ENCODE measurements at places on chromosomes 13 and 19.

DNA sequence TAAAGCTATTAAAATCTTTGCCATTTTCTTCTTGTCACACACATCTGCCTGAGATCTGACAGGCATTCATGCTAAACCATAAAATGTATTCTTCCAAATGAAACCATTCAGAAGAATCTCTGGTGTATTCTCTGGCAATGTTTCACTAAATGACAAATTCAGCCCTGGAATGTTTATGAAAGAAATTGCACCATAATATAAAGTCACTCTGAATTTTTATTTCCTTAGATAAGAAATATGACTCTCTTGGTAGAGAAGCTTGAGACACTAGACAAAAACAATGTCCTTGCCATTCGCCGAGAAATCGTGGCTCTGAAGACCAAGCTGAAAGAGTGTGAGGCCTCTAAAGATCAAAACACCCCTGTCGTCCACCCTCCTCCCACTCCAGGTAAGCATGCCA, 14.3 kb downstream of the OLFM4 start:
- no peak for DNase-seq

- DNase-seq: no peak
Observed at GRCh38 chr13:40271271-40271885, 395.1 kb downstream of the FOXO1 start.

- DNase-seq: no peak
Observed at GRCh38 chr13:113047587-113047986, 58.0 kb upstream of the F7 start.

- no peak for DNase-seq
Observed at GRCh38 chr13:43360171-43360570, 336.8 kb downstream of the DNAJC15 start.

DNA sequence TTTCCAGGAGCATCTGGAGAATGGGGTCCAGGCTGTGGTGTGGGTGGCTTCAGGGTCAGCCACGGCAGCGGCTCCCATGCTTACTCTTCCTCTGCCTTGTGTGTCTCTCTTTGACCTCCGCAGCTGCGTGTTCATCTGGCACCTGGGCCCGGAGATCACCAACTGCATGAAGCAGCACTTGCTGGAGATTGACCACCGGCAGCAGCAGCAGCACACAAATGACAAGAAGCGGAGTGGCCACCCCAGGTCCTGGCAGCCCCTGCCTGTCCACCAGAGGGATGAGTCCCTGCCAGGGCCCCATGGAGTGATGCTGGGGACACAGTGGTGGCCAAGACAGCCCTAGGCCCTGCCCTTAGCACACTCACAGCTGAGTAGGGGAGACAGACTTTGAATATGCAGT, 18.4 kb upstream of the OVOL3 start:
- DNase-seq: no peak

- DNase-seq: no peak
Observed at GRCh38 chr13:108915634-108916512, 286.5 kb downstream of the MYO16 start.

DNA sequence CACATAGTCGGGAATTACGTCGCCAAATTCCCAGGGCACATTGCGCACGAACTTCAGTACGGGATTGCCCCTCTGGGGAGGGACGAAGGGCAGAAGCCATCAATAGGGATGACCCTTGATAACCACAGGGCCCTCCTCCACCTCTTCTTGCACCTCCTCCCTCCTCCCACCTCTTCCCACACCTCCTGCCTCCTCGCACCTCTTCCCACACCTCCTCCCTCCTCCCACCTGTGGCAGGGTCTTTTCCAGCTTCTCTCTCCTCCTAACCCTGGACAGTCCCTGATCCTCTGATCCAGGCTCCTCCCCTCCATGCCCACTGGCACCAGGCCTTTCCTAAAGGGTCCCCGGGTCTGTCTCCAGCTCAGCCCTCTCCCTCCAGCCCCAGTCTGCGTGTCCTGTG, 3.4 kb downstream of the ERCC1 start:
- no peak for DNase-seq

DNA sequence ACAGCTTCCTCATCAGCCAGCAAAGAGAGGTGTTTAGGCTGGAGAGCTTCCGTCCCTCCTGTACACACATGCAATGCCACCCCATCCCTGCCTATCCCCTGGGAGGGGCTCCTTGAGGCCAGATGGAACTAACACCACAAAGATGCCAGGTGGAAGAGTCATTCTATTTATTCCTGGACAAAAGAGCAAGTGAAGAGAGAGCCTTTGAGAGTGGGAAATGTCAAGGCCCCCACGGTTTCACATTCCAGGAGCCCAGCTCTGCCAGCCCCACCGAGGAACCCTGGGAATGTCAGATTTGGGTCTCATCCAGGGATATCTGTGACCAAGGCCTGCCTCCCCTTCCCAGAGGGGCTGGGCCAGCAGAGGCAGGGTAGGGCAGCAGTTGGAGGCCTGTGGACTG, 30.8 kb upstream of the IGFL1 start:
- DNase-seq: no peak

- DNase-seq: no peak
Observed at GRCh38 chr13:45301263-45301662, 39.7 kb downstream of the TPT1 start.

GRCh38 chr13:28185256-28185655, 46.9 kb downstream of the PAN3 start:
- no peak for DNase-seq

DNA sequence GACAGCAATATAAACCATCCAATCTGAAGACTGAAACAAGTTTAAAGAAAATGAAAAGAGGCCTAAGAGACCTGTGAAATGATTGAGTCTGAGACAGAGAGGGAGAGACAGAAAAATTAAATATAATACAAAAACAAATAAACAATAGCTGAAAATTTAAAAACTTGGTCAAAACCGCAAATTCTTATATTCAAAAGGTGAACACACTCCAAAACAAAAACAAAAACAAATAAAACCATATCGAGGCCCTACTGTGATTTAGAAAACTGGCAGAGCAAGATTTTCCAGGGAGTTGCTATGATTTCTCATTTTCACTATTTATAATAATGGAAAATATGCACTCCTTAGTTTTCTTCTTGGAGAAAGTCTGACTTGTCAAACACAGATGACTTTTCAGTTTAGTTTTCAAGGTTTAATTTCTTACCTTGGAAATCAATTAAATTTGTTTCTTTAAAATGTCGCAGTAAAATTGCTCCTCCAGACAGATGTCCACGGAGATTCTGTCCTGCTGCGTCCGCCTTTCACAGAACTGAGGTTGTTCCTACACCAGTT, 1420.3 kb downstream of the UQCRFS1 start:
- no peak for DNase-seq

- no peak for DNase-seq
Observed at GRCh38 chr13:46010148-46010547, 42.4 kb downstream of the ZC3H13 start.

- DNase-seq: no peak
Observed at GRCh38 chr13:28022848-28023518, 34.5 kb upstream of the URAD start.

DNA sequence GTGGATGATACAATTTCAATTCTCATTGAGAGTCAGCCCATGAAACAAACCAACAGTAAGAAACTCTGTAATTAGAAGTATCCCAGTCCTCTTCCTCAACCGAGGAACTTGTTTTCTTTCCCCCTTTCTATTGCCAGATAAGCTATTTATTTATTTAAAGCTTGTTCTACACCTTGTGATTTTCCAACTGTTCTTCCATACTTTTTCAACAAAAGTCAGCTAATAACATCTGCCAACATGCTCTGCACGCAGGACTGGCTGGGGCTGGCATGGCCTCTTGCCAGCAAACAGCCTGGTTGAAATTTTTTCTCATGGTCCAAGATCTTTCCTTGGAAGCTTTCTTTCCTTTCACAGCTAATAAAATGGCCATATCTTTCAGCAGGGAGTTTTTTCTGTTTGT, 2.9 kb upstream of the IRS2 start:
- no peak for DNase-seq

GRCh38 chr13:28489524-28489931, 5.4 kb downstream of the FLT1 start:
- no peak for DNase-seq

GRCh38 chr13:49530457-49530856, 34.7 kb downstream of the PHF11 start:
- DNase-seq: no peak

- no peak for DNase-seq
Observed at GRCh38 chr19:35908973-35909683, 1.0 kb upstream of the TYROBP start.

GRCh38 chr13:110807546-110807945, 94.0 kb downstream of the ING1 start:
- DNase-seq: no peak

- DNase-seq: no peak
Observed at GRCh38 chr19:48174445-48175030, 4.1 kb downstream of the ZSWIM9 start.

DNA sequence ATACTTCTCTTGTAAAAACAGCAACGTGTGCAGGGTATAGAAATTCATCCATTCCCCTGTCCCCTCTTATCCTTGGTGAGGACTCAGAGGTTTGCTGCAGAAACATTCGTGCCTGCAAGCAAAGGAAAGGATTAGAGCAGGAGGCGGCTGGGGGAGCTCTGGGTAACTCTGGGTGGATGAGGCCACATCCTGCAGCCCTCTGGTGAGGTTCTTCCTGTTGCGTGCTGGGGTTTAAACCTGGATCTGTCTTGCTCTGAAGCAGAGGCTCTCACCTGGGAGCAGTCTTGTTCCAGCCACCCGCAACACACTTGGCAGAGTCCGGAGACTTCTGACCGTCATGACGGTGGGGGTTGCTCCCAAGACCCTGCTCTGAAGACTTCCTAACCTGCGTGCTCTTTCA, 69.2 kb downstream of the ATP11A start:
- DNase-seq: no peak

GRCh38 chr13:41610404-41610803, 153.1 kb downstream of the RGCC start:
- no peak for DNase-seq

DNA sequence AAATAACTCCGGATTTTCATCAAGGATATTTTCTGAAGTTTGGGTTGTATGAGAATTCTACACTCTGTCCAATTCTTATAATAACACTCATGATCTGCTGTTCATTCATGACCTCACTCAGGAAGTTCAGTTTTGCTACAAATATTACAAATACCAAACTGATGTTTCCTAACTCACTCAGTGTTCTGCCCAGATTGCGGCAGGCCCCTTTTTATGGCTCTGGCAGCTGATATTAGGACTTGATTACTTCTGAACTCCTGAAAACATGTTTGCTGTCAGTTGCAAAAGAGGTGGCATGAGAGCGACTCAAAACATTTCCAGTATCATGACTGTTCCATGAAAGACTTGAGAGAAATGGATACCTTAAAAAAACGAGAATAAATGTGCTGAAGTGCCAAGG, 188.0 kb downstream of the RGCC start:
- DNase-seq: no peak

DNA sequence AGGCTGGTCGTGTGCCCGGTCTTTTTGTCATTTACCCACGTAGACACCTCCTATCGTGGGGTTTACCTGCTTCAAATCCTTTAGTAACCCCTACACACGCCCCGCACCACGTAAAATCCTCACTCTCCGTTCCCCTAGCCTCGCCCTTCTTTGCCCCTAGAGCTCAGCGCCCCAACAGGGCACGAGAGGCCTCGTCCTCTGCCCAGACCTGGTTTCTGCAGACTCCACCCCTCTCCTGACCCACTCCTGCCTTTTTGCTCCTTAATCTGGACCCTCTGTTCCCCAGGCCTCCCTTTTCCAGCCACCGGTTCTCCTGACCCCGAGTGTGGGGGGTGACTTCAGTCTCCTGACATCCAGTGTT, 412 bp downstream of the ZNF528 start:
- DNase-seq: no peak

DNA sequence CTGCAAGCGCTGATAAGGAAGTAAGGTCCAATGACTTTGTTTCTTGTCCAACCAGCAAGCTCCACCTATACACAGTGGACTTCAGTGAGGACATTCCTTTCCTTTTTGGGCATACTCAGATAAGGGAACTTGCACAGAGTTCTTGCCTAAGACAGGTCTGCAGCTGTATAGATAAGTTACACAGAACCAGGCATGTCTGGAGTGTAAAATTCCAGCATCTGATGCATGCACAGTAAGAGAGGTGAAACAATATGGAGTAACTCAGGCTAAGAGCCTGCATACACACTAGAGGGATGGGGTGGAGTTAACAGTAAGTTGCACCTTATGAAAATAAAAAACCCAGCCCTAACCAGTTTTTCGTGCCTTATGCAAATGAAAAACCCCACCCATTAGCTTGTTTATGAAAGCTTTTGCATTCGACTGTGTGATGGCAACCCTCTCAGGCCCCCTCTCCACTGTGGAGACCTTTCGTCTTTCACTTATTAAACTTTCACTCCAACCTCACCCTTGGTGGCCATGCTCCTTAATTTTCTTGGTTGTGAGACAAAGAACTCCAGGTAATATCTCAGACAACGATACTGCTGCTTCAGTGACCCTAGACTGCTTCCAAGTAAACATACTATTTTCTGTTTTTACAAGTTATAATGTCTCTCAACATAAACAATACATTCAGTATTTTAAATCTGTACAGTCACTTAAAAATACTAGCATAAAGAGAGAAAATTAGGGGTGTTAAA, 2859.0 kb upstream of the PCDH20 start:
- DNase-seq: no peak

GRCh38 chr19:42469311-42470235, 26.8 kb upstream of the CXCL17 start:
- no peak for DNase-seq
